Stimulated activated CD8-positive, alpha-beta memory T cell treated with anti-CD3 and anti-CD28 coated beads, Interleukin-7, amount 100 ng/mL, for 1 hour (primary cell): ENCODE measurements at places on chromosomes 3 and 15.

- no peak for DNase-seq
These were observed 243.5 kb upstream of the UBE2E2 start for GRCh38 chr3:22959593-22959992.

DNA sequence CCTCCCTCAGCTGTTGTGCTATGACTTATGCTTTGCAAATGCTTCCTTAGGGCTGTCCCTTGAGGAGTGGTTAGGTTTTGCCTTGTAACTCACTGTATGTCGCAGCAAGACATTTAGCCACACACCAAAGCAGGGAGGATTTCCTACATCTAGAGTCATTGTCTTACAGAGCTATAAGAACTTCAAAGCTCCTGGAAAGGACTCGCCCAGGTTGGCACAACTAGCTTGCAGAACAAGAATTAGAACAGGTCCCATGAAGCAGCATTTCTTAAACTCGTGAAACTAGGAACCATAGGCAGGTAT lies 19.4 kb upstream of the ACAP2 start:
- DNase-seq, result no peak

GRCh38 chr3:66048051-66048395 lies 9.3 kb upstream of the MAGI1 start:
- DNase-seq, result no peak

DNA sequence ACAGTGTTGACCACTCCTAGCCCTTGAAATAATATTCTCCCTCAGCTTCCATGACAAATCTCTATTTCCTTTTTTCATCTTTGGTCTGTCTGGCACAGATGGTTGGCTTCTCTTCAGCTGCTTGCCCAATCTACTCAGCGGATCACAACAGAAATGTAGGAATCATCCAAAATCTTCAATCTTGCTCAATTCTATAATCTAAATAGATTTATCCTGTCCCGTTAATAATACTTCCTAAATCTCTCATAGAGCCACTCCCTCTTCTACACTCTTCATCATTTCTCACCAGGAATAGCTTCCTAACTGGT lies 3.8 kb downstream of the PEAK1 start:
- DNase-seq, result no peak

DNA sequence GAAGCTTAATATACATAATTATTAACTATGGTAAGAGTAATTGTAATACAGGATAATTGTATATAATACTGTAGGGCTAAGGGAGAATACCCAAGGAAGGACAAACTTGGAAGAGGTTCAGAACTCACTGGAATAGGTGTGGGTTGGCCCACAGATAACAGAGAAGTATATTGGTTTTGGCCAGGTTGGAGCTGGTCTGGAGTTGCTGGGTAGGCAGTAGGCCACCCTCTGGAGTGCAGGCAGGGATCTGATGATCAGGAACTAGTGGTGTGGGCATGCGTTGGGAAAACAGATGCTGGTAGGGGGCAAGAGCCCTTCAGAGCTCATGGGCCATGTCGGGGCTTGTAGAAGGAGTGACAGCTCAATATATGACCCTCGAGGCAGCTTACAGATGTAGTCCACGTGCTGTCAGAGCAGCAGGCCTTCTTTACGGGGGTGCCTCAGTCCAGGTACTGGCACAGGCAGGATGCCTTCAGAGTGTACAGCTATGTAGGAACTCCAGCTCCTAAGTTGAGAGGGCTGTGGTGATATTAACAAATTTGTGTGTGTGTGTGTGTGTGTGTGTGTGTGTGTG lies 12.4 kb downstream of the IREB2 start:
- DNase-seq, result no peak

GRCh38 chr3:195270079-195270816 lies 711 bp downstream of the XXYLT1 start:
- no peak for DNase-seq

DNA sequence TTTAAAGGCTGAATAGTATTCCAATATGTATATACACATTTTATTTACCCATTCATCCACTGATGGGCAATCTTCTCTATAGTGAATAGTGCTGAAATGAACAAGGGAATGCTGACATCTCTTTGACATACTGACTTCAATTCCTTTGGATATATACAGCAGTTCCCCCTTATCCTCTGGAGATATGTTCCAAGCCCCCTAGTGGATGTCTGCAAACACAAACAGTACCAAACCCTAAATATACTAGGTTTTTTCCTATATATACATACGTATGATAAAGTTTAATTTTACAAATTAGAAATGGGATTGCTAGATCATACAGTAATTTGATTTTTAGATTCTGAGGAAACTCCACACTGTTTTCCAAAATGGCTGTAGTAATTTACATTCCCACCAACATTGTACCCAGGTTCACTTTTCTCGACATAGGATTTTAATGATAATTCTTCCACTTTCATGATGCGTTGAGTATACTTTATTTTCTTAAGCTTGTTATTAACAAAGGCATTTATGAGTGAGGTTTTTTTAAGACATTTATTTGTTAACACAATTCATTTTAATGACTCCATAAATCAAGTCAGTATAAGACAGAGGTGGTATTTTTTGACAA lies 38.2 kb downstream of the VPS13C start:
- no peak for DNase-seq

DNA sequence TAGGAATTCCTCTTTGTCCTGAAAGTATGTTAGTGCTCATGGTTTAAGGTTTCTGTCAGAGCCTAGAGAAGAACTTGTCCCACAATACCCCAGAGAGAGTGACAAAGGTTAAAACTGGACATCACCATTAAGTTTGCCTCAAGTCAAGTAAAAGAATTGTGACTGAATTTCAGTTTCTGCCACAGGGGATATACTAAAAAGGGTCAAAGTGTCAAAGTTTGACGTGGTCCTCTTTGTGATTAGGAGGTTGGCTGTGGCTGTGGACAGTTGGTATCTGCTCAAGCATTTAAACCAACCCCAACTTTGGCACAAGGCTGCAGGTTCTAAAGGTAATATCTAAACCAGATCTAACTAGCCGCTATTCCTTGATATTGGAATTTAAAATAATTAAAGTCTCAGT lies 26.1 kb downstream of the FMN1 start:
- no peak for DNase-seq

GRCh38 chr3:161310649-161311423 lies 60.5 kb downstream of the SPTSSB start:
- no peak for DNase-seq

GRCh38 chr15:82044373-82045178 lies 1.2 kb downstream of the MEX3B start:
- no peak for DNase-seq

DNA sequence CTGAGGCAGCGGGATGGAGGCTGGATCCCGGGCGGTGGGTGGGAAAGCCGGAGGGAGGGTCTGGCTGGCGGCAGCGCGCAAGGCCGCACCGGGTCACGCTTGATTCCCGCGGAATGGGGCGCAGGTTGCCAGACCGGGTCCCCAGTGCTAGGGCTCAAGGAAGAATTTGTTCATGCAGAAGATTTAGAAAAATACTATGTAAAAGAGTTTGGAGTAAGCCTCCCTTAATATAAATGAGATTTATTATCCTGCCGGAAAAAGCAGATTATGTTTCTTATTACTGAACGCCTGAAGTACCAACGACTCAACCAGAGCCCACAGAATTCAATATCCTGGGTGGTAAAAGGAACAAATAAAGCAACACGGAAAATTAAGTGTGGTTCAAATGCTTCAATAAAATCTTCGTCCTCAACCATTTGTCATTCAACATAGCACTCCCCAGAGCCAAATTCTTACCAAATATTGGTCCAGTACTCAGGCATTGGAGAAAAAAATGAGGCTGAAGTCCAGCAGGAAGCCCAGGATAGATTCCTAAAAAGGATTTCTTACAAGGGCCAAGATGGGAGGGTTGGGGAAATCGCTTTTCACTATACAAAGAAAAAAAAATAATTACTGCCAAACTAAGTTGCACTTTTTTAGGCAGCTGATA lies 1.2 kb upstream of the ZBTB20 start:
- DNase-seq, result no peak

DNA sequence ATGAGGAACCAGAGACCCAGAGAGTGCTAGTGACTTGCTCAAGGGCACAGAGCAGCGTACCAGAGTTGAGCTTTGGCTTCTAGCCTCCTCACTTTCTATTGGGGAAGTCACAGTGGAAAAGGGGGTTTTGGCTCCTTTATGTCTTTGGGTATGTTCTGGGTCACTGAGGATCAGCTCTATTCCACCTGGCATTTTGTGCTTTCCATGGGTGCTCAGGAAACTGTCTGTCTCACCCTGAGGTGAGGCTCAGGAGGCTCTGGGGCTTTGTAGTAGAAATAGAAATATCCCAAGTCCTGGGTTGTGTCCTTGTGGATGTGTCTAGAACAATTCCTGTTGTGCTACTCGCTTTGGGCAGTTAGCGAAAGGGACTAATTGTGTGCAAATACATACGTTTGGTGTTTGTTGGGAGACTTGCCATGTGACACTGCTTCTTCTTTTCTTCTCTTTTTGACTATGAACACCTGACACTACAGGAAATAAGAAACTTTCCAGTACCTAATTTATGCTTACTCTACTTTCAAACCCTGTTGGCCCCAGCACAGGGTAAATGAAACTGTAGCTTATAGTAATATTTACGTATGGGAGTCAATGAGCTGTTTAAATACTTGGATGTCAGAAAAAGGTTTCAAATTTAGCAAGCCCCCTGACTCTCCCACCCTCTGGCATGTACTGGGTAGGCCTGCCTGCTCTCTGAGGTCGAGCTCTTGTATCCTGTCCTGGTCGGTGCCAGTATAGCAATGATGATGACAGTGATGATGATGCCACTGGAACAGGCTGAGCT lies 35.6 kb downstream of the SMAD3 start:
- no peak for DNase-seq

DNA sequence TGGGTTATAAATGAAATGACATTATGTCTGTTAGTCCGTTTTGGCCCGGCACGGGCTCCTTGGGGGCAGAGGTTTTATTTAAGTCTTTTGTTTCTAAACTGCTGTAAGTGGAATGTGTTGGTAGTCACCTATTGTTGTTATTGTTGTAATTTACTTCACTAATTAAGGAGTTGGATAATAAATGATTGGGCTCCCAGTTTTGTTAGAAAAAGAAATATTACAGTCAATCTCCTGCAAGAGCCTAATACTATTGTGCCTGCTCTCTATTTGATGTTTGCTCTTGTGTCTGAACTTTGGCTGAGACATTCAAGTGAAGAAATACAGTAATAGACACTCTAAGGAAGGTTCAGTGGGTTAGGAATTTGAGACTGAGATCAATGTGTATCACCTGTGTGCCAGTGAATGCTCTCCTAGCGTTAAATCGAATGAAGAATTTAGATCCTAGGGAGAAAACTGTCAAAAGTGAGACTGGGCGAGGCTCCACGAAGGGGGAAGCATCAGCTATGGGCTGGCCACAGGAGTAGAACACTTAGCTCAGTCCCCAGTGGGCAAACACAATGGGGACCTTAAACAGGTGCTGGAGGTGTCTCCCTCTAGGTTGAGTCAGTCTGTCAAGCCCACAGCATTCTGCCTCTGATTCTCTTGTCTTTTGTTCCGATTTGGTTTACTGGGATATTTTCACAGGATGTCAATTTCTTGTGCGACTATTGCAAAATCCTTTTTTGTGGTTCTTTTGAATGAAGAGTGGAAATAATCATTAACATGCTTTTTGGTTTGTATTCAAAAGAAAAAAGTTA lies 1.2 kb downstream of the ROBO2 start:
- DNase-seq, result no peak

GRCh38 chr3:172839679-172840078 lies 89.2 kb downstream of the ECT2 start:
- DNase-seq, result no peak

DNA sequence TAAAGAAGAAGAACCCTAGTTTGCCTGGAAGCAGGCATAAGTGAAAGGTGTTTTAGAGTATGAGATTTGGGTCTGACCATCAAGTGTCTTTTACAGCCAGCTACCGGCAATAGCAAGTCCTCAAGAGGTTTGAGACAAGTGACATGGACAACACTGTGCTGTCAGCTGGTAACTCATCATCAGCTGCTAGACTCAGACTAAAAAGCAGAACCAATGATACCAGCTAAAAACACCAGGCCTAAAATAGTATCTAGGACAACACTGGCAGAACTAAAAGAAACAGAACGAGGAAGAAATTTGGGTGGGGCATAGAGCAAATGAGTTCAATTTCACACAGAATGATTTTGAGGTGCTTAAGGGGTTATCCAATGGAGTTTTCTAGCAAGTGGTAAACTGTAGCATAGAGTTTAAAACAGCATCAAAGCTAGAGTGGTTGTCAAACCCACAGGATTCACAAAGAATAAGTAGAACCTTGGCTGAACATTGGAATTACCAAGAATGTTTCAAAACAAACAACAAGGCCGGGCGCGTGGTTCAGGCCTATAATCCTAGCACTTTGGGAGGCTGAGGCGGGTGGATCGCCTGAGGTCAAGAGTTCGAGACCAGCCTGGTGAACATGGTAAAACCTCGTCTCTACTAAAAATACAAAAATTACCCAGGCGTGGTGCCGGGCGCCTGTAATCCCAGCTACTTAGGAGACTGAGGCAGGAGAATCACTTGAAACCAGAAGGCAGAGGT lies 3.9 kb downstream of the CIAO2A start:
- no peak for DNase-seq

GRCh38 chr3:69696367-69696766 lies 42.9 kb upstream of the MITF start:
- no peak for DNase-seq

- no peak for DNase-seq
These were observed 3.7 kb downstream of the SSR3 start for GRCh38 chr3:156551261-156551660.

- DNase-seq, result no peak
These were observed 6.6 kb upstream of the KBTBD8 start for GRCh38 chr3:66991459-66991858.

DNA sequence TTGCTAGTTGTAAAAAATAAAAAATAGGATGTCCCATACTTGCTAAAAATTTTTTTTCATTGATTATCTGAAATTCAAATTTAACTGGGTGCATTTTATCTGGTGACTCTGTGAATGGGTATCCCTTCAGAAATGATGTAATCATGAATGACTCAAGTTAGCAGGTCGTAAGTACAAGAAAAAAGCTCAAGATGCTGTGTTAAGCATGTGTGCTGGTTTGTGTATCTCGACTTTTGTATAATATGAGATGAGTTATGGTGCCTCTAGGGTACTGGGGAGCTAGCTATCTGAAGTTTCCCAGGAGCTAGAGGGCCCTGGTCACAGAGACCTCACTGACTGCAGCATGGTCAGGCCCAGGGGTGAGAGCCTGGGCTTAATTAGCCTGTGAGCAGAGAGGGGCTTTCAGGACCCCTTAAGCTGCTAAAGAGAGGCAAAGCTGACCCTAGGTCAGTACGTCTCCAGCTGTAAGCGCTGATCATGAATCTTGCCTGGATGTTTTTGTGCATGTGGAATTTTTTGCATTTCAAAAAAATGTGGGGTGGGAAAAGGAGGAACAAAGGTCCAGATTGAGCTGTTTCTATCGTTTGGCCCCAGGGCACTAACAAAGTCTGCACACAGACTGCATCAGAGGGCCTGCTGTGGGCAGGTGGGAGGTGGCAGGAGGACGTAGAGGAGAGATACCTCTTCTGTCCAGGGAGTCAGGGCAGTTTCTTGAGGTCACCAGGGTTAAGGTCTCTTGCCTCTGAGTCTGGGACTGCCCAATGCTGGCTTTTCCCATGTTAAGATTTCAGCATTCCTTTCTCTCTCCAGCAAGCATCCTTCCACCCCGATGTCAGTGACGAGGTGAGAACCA lies 233.2 kb upstream of the TPM1 start:
- no peak for DNase-seq
